ENCODE measurements at places on chromosomes 3 and 15.

GRCh38 chr15:45064386-45064785 lies 41.4 kb downstream of the SORD start:
- DNase-seq = no peak

GRCh38 chr3:142500211-142500610 lies 52.4 kb upstream of the XRN1 start:
- DNase-seq = no peak

DNA sequence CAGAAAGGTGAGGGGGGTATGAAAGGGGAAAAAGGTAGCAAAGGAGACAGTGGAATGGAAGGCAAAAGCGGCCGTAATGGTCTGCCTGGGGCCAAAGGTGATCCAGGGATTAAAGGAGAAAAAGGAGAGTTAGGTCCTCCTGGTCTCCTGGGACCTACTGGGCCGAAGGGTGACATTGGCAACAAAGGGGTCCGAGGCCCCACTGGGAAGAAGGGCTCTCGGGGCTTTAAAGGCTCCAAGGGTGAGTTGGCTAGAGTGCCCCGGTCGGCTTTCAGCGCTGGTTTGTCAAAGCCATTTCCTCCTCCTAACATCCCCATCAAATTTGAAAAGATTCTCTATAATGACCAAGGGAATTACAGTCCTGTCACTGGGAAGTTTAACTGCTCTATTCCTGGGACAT lies 6.7 kb downstream of the OTOL1 start:
- no peak for DNase-seq

GRCh38 chr3:170476291-170476690 lies 57.6 kb downstream of the CLDN11 start:
- DNase-seq = no peak

DNA sequence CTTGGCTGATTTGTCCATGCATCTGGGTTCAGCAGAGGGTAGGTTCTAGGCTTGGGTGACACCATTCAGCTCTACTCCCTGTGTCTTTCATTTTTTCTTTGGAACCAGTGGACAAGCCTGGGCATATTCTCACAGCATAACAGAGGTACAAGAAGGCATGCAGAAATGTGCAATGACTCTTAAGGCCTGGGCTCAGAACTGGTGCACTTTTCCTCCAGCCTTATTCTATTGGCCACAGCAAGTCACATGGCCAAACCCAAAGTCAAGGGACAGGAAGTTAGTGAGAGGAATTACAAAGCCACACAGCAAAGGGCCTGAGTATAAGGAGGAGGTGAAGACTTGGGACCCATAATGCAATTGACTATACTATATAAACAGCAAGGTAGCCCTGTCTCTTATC lies 200.9 kb upstream of the CTDSPL start:
- no peak for DNase-seq

- no peak for DNase-seq
These were observed 76.5 kb upstream of the ARHGEF26 start for GRCh38 chr3:154044671-154045070.

- no peak for DNase-seq
These were observed 105.0 kb downstream of the SSR3 start for GRCh38 chr3:156449710-156450574.

DNA sequence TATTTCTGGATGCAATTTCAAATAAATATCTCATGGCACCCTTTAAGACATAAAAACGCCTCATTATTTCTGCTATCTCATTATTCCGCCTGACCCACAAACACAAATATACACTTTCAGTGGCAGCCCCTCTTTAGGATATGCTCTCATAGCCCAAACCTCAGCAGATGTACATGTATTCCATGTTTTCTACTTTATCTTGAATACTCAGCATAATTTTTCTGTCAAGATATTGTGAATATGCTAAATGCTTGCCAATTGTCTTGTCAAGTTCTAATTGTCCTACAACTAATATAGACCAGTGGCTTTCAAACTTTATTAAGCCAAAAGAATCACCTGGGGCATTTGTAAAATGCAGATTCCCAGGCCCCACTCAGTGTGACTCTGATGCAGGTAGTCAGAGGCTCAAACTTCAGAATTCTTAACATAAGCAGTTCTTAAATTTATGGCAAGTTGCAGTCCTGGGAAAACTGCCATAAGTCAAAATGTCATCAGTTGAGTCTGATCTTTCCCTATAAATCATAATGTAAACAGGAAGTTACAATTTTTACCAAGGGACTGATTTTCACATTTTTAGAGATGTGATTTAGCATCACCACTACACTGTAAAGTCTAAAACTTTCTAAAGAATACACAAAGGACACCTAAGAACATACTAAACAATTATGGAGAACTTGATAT lies 135.1 kb downstream of the TBL1XR1 start:
- no peak for DNase-seq

- peak; percentile 39 for DNase-seq
These were observed 675 bp downstream of the RBM15B start for GRCh38 chr3:51391566-51392354.

DNA sequence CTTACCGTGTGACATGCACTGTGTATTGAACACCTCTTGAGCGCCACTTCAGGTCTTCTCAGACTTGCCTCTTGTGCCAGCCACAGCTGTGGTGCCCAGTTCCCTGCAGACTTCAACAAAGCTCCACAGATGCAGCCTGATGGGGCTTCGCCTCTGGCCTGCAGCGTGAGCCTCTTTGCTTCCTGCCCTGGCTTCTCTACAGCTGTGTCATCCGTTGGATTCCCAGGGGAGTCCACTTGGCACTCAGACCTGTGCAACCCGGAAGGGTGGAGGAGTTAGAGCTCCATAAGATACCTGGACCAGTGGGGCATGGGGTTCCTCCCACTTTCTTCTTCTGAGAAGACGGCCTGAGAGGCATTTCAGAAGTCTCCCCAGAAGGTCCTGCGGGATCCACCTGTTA lies 57.7 kb upstream of the BNIP2 start:
- DNase-seq = no peak

DNA sequence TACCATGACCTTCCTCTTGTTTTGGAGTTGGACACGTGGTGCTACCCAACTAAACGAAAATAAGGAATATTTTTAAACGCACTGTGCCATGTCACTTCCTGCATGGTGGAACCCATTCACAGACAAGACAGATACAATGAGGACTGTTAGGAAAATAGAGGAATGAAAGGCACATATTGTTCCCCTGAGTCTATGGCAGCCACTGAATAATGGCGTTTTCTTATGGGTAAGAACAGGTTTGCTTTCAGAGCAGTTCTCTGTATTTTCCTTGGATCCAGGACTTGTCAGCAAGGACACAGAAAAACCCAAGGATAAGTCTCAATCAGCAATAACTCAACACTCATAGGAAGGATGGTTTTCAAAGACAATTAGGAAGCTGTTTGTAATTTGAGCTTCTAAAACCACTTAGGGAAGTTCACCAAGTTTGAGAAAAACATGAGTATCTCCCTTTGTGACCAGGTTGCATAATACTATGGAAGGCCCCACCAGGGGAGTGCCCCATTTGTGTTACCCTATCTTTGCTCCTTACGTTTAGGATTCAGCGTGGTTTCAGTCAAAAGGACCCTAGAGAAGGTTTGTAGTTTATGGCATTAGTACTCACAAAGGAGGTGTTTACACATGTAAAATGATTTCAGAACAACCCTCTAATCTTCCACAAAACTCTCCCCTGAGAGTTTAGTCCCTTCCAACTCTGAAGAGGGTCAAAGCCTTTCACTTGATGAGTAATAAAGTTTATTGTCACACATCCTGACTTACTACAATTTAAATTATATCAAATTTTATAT lies 487.2 kb upstream of the ATP11B start:
- DNase-seq = no peak

- no peak for DNase-seq
These were observed 58.1 kb downstream of the CD200 start for GRCh38 chr3:112390783-112391641.

All from T-helper 9 cell (primary cell).